ENCODE measurements at places on chromosomes 6 and 20. TPM values are rescaled to one million over a fixed set of nuclear protein-coding genes. Genes with fewer than 3 reads are reported as not detected.

MYO6 gene
- total RNA-seq, result 53.3 TPM

ADGRF4 gene
- total RNA-seq, result 0.10 TPM

NPEPL1 gene
- total RNA-seq, result 21.2 TPM

SLC22A1 gene
- 0.50 TPM for total RNA-seq

GPSM3 gene
- 0.40 TPM for total RNA-seq
